ENCODE measurements at places on chromosomes 12 and 14. TPM values are rescaled to one million over a fixed set of nuclear protein-coding genes. Genes with fewer than 3 reads are reported as not detected.

Gene ALDH2
- polyA plus RNA-seq = 40.1 TPM

Gene TPH2
- polyA plus RNA-seq = not detected

DNA sequence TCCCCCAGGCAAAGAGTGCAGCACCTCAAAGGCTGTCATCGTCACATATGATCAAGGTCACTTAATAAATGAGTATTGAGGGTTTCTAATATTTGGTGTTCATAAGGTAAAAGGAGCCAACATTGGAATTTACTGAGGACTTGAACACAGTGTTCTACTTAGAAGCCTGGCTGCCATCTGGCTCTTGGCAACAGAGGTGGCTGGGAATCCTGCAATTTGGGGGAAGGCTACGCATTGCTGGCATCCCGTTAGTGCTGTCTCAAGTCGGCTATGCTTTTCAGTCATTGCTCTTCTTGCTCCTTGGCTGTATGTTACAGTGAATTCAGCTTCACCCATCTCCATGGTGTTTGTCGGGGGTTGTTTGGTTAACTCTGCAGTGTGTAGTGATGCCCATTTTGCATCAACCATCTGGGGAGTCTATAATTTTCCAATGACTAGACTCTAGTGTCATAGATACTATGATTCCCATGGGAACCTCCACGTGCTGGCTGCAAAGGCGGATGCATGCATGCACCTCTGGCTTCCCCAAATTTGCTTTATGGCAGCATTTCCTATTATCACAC lies 12.9 kb upstream of the SLC24A4 start:
- no peaks in the 10 kb centered on the region for H3K4me1 ChIP-seq
- no peak for DNase-seq
- no peaks in the 10 kb centered on the region for H3K36me3 ChIP-seq
- no peak overlapping the region for H3K4me3 ChIP-seq
- no peaks in the 10 kb centered on the region for H3K27me3 ChIP-seq

GRCh38 chr12:53820514-53821306 lies 68.9 kb upstream of the CISTR start:
- H3K4me1 ChIP-seq = peaks cover 29% of the 10 kb centered on the region
- no peaks in the 10 kb centered on the region for H3K36me3 ChIP-seq
- H3K27ac ChIP-seq = no peak overlapping the region
- H3K4me3 ChIP-seq = no peak overlapping the region

- no peaks in the 10 kb centered on the region for H3K27me3 ChIP-seq
- H3K27ac ChIP-seq = no peak within 1 kb of the TSS
These were observed at the start of gene NTS for GRCh38 chr12:85874031-85874461. TSS of gene NTS (plus strand) at chr12:85874295. CDS start at chr12:85874404, 109 bp downstream.

Data from keratinocyte (primary cell).